ENCODE measurements at places on chromosomes 7 and 10. TPM values are rescaled to one million over a fixed set of nuclear protein-coding genes. Genes with fewer than 3 reads are reported as not detected.

The TAF6 gene
- total RNA-seq: 91.2 TPM

The TPK1 gene
- total RNA-seq: 2.5 TPM

The SPDYE11 gene
- total RNA-seq: 0.22 TPM

DNA sequence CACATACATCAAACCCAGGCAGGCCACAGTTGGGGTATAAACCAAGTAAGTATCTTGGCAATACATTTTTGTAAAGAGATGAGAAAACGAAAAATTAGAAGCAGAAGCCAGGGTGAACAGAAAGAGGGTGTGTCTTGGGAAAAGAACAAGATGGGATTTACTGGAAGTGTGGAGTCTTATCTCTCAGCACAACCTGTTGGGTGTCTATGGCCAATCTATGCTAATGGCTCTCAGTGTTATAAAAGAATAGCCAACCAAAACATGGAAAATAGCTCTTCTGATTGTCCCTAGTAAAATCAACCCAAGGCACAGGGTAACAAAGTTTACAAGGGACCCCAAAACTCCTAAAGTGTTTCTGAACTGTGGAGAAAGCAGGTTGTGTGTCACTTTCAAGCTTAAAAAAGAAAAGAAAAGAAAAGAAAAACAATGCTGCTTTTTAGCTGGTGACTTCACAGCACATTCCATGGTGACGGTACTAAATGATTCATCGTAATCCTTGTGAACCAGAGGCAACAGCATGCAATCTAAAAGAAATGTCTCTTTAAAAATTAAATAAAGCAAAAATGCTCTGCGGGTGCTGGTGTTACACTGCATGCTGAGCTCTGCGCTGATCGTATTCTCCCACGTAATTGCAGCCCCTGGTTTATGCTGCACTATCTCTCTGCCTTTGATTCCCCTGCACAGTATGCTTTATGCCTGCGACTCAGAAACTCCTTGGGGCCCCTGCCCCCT lies 100.8 kb downstream of the C10orf90 start:
- peaks cover 6% of the 10 kb centered on the region for H3K4me1 ChIP-seq
- H3K4me3 ChIP-seq: no peak overlapping the region

- no peaks in the 10 kb centered on the region for H3K27me3 ChIP-seq
- no peak overlapping the region for H3K4me3 ChIP-seq
- H3K36me3 ChIP-seq: peaks cover 4% of the 10 kb centered on the region
- H3K4me1 ChIP-seq: no peaks in the 10 kb centered on the region
These were observed 126.2 kb downstream of the NEURL1 start for GRCh38 chr10:103619424-103620351.

GRCh38 chr10:844552-844951 lies 87.0 kb downstream of the LARP4B start:
- peaks cover 19% of the 10 kb centered on the region for H3K4me1 ChIP-seq
- peak overlapping the region; percentile 77 for H3K27ac ChIP-seq
- no peak overlapping the region for H3K4me3 ChIP-seq
- no peak for DNase-seq
- no peaks in the 10 kb centered on the region for H3K27me3 ChIP-seq

GRCh38 chr10:124092250-124092859 lies 1.0 kb downstream of the CHST15 start:
- H3K4me1 ChIP-seq: peaks cover 1% of the 10 kb centered on the region
- H3K27ac ChIP-seq: no peak overlapping the region
- DNase-seq: peak; percentile 48
- H3K4me3 ChIP-seq: peak overlapping the region; percentile 75

DNA sequence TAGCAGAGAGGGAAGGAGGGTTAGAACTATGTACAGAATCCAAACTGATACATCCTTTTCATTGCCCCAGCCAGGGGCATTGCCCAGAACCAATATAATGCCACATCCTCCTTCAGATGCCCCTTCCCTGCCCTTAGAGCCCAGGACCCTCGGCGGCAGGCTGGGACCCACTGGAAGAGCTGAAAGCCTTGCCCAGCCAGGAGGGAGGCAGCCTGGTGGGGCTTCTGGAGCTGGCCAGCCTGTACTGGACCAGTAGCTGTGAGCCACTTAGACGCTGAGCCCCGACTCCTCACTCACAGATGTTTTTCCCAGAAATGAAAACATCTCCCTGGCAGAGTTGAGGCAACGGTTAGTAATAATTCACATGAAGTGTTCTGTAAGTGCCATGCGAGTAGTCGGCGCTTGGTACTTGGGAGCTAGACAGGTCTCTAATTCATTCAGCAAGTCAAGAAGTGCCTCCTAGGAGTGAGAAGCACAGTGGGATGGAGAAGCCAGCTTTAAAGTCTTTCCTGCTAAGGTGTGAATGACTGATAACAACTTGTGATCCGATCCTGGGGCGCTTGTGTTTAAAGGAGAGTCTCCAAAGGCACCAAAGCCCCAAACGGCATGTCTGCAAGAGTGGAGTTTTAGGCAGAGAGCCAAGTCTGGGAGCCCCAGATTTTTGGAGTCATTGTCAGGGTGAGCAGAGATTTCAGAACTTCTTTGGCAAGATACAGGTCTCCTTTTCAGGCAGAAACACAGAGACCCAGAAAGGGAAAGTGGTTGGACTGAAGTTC lies 9.8 kb downstream of the VSIR start:
- H3K27me3 ChIP-seq: peaks cover 8% of the 10 kb centered on the region
- no peaks in the 10 kb centered on the region for H3K36me3 ChIP-seq
- peaks cover 16% of the 10 kb centered on the region for H3K4me1 ChIP-seq
- no peak for DNase-seq

GRCh38 chr7:91156316-91157185 lies 107.7 kb upstream of the FZD1 start:
- DNase-seq: no peak
- no peak overlapping the region for H3K27ac ChIP-seq
- H3K36me3 ChIP-seq: peaks cover 4% of the 10 kb centered on the region

GRCh38 chr10:62726142-62726541 lies 78.4 kb upstream of the ADO start:
- no peak overlapping the region for H3K27ac ChIP-seq
- H3K4me3 ChIP-seq: no peak overlapping the region
- H3K27me3 ChIP-seq: peaks cover 8% of the 10 kb centered on the region

DNA sequence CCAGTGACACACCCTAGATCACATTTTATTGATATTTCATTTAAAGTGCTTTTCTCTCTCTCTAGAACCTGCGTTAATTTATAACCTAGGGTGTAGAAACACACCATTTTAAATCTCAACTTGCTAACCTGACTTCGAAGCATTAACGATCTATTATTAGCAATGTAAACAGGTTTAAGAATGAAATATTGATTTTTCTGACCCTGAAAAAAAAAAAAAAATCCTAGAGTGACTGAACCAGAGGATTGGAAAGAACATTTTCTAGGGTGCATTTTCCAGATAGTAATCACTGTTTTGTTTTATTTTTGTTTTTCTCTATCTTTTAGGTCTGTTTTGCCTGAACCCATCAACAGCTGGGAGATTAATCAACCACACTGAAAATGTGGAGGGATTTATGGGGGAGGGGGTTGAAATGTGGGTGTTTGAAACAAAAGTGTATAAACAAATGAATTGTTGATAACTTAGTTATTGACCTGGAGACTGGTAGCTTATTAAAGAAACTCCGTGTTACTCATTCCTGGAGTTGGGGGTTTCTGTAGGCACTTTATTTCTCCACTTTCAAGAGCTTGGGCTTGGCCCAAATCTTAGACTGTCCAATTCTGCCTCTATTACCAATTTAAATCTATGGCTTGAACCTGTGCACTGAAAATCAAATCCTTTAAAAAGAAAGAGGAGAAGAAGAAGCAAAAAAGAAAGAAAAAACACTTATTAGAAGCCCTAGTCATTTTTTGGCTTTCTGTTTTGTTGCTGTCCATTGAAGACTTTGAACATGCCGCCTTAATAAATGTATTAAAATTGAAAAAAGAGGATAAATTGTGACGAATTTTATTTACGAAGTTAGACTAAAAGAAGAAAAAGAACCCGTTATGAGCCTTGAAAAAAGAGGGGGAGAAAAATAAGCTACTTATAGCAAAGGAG lies 2.8 kb downstream of the HOXA2 start:
- no peaks in the 10 kb centered on the region for H3K27me3 ChIP-seq
- H3K4me3 ChIP-seq: peak overlapping the region; percentile 94
- H3K27ac ChIP-seq: peak overlapping the region; percentile 92
- H3K4me1 ChIP-seq: peaks cover 57% of the 10 kb centered on the region
- DNase-seq: no peak

- H3K4me1 ChIP-seq: peaks cover 43% of the 10 kb centered on the region
- no peak overlapping the region for H3K4me3 ChIP-seq
- no peaks in the 10 kb centered on the region for H3K36me3 ChIP-seq
- H3K27me3 ChIP-seq: no peaks in the 10 kb centered on the region
- no peak for DNase-seq
- peak overlapping the region; percentile 5 for H3K27ac ChIP-seq
These were observed 11.1 kb downstream of the CHST3 start for GRCh38 chr10:71975087-71975870.

- no peak overlapping the region for H3K4me3 ChIP-seq
- H3K4me1 ChIP-seq: no peaks in the 10 kb centered on the region
- no peak overlapping the region for H3K27ac ChIP-seq
- peak; percentile 32 for DNase-seq
These were observed 506.4 kb upstream of the C7orf33 start for GRCh38 chr7:148084138-148084537.

- no peak overlapping the region for H3K27ac ChIP-seq
- no peak overlapping the region for H3K4me3 ChIP-seq
- H3K36me3 ChIP-seq: peaks cover 1% of the 10 kb centered on the region
- no peak for DNase-seq
- H3K27me3 ChIP-seq: no peaks in the 10 kb centered on the region
These were observed 51.0 kb downstream of the ABCB5 start for GRCh38 chr7:20666444-20666843.

DNA sequence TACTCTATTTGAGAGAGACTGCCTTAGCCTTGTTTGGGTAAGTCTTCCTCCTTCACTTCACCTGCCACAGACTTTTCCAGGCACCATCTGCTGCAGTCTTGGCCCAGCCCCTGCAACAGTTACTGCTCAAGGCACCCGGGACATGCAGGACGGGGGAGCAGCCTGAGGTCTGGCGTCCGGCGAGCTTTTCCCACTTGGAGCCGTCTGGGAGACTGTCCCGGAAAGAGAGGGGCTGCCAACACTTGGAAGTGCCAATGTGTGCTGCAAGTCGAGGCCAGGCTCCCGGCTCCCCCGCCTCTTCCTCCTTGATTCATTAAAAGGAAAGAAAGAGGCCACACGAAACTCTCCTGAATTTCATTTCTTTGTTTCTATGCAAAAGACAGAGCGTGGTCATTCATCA lies 13.7 kb downstream of the HTRA1 start:
- no peak for DNase-seq
- no peaks in the 10 kb centered on the region for H3K36me3 ChIP-seq
- peaks cover 31% of the 10 kb centered on the region for H3K27me3 ChIP-seq
- no peak overlapping the region for H3K4me3 ChIP-seq
- H3K27ac ChIP-seq: no peak overlapping the region

DNA sequence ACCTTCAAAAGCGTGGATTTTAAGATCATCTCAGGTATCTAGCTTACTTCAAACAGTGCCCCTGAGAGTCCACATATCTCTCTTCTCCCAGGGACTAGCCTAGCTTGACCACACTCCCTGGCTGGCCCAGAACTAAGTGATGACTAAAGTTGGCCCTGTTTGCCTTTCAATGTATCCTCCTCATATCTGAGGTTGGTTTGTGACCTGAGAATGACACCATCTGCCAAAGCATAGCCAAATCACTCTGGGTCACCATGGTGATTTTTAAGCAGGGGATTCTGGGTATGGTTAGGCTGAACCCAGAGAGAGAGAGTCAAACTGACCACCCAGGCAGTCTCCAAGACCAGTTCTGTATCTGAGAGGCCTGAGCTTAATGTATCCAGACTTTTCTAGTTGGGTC lies 16.2 kb downstream of the CNNM1 start:
- no peak for DNase-seq
- H3K4me3 ChIP-seq: no peak overlapping the region
- no peaks in the 10 kb centered on the region for H3K4me1 ChIP-seq
- no peaks in the 10 kb centered on the region for H3K36me3 ChIP-seq

DNA sequence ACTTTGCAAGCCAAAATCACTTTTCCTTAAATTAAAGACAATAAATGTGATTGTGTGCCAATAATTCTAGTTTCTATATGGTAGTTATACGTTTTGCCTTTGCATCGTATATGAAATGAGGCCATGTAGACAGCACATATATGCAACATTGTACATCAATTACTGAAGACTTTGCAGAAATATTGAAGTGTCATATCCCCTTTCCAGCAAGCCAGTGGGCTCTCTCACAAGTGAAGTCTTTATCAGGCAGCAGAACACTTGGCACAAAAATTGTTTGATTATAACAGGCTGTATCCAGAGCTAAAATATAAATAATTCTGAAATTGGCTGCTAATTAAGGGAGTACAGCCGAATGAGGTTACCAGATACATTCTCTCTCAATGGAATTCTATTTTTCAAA lies 588.6 kb upstream of the SEMA3D start:
- no peak overlapping the region for H3K27ac ChIP-seq
- H3K4me1 ChIP-seq: peaks cover 20% of the 10 kb centered on the region
- no peak overlapping the region for H3K4me3 ChIP-seq
- H3K36me3 ChIP-seq: no peaks in the 10 kb centered on the region

- DNase-seq: no peak
- H3K36me3 ChIP-seq: peaks cover 4% of the 10 kb centered on the region
- H3K4me3 ChIP-seq: no peak overlapping the region
These were observed 20.5 kb downstream of the ITPRIP start for GRCh38 chr10:104317726-104318299.

DNA sequence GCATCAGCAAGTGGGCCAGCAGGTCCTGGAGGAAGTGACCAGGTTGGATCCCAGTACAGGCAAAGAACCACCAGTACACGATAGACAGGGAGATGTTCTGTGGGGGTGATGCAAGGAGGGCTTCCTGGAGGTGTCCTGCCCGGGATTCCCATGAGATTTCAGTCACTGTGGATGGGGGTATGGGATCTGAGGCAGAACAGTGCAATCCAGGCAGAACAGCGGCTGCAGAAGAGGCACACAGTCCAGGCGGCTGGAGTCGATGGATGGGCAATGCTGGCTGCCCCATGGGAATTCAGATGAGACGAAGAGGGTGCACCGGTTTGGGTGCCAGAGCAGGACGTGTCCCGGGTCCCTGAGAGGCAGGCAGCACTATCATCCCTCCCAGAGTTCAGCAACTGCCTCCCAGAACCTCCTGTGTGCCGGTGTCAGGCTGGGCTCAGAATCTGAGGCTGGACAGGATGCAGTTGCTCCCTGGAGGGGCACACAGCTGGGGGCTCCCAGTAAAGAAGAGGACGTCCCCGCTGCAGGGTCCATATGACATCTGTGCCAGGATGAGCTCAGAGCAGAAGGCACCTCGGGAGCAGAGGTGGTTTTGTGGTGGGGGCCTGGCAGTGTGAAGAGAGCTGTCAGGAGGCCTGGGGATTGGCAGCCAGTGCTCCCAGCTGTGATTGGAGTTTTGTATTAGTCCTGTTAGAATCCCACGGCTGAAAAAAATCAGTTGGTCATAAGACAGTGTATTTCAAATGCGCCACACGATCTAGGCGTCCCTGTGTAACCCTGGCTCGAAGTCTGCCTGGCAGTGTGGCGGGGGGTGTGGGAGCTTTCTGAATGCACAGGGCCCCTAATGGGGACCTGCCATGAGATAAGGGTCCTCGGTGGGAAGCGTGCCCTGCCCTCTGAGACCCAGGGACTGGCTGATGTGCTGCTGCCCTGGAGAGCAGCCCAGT lies 3.2 kb downstream of the KNDC1 start:
- H3K36me3 ChIP-seq: peaks cover 6% of the 10 kb centered on the region
- peak; percentile 8 for DNase-seq
- H3K27me3 ChIP-seq: peaks cover 13% of the 10 kb centered on the region
- no peak overlapping the region for H3K27ac ChIP-seq
